Esophagus squamous epithelium (tissue), 5 donors: ENCODE measurements at places on chromosomes 3 and 15.
A peak's percentile ranks its signal among the peaks of the same experiment; 100 is the strongest.

DNA sequence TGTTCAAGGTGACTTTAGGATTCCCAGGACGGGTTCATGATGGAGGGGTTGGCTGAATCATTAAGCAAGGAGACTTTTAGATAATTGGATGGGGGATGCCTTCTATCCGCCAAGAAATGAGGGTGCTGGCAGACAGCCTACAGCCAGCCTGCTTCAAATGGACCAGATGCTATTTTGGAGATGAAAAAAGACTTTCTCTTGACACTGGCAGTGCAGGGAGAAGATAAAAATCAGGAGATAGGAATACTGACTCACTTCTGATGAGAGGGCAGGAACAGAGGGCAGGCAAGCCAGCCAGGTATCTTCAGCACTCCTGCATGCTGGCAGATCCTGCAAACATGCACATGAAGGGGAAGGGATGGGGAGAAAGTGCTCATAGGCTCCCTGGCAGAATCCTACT, 7.7 kb upstream of the SYN2 start:
- no peak overlapping the region for H3K27ac ChIP-seq
- no peak for DNase-seq
- no peaks in the 10 kb centered on the region for H3K4me1 ChIP-seq
- no peak overlapping the region for H3K4me3 ChIP-seq

GRCh38 chr3:146088840-146089239, 72.1 kb downstream of the PLOD2 start:
- no peaks in the 10 kb centered on the region for H3K36me3 ChIP-seq
- no peaks in the 10 kb centered on the region for H3K27me3 ChIP-seq
- DNase-seq = no peak
- no peak overlapping the region for H3K4me3 ChIP-seq
- no peaks in the 10 kb centered on the region for H3K4me1 ChIP-seq

DNA sequence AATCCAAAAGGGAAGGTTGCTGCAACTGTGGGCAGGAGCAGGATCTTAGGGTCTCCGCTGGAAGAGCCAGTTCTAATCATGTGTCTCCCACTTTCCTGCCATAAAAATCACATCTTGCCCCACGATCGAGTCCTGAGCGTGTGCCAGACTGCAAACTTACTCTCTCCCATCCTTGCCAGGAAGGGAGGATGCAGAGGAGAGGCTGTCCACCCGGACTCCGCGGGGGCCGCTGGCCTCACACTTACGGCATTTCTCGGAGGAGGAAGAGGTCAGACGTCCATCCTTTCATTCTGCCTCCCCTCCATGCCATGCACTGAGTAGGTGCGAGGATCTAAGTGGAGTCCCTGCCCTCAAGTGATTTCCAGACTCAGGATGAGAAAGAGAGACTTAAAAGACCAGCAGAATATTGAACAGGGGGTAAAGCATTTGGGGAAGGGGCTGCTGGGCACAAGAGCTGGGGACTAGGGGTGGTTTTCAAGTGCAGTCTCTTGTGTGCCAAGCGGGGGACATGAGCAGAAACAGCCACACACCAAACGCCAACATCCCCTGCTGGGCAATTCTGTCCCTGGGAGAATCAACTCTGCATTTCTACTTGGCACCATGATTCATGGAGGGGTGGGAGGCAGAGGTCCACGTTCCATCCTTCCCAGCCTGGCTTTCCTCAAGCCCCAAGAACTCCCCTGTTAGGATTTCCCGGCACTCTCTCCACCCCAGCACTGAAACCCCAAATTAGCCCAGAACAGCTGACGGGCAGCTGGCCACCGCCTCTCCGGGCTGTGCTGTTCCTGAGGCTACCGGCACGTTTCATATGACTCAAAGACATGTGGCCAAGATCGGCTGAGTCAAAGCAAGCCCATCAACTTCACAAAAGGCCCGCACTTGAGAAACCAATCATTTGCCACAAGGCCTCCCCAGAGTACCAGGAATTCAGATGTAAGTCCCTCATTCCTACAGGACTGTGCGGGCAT, 11.6 kb downstream of the OXTR start:
- no peak for DNase-seq
- no peaks in the 10 kb centered on the region for H3K36me3 ChIP-seq
- no peak overlapping the region for H3K27ac ChIP-seq

- DNase-seq = no peak
- H3K36me3 ChIP-seq = no peaks in the 10 kb centered on the region
- no peaks in the 10 kb centered on the region for H3K27me3 ChIP-seq
- H3K4me3 ChIP-seq = no peak overlapping the region
- no peak overlapping the region for H3K27ac ChIP-seq
- H3K4me1 ChIP-seq = no peaks in the 10 kb centered on the region
Observed at GRCh38 chr3:118476885-118477618, 557.6 kb downstream of the IGSF11 start.

DNA sequence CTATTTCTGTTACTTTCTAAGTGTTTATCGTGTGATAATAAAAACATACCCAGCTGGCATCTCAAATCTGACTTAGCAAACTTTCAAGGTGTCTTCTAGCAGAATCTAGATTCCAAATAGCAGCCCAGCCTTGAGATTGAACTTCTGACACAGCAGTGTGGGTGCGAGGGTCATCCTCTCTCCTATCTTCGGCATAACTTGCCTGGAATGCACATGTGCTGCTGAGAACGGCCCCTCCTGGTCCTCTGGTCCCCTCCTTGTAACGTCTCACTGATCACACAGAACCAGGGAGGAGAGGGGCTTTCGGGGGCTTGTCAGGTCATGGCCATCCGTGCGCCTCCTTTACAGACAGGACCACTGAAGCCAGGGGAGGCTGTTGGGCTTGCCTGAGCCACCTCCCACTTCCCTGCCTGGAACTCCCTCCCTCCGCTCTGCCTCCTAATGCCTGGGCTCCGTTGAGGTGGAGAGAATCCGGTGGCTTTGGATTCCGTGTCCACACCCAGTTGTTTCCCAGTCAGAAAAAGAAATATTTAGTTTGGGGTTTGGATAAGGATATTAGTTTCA, 344.4 kb upstream of the C2CD4B start:
- no peaks in the 10 kb centered on the region for H3K36me3 ChIP-seq
- no peak for DNase-seq
- H3K4me3 ChIP-seq = no peak overlapping the region
- H3K4me1 ChIP-seq = peaks cover 17% of the 10 kb centered on the region
- no peak overlapping the region for H3K27ac ChIP-seq

DNA sequence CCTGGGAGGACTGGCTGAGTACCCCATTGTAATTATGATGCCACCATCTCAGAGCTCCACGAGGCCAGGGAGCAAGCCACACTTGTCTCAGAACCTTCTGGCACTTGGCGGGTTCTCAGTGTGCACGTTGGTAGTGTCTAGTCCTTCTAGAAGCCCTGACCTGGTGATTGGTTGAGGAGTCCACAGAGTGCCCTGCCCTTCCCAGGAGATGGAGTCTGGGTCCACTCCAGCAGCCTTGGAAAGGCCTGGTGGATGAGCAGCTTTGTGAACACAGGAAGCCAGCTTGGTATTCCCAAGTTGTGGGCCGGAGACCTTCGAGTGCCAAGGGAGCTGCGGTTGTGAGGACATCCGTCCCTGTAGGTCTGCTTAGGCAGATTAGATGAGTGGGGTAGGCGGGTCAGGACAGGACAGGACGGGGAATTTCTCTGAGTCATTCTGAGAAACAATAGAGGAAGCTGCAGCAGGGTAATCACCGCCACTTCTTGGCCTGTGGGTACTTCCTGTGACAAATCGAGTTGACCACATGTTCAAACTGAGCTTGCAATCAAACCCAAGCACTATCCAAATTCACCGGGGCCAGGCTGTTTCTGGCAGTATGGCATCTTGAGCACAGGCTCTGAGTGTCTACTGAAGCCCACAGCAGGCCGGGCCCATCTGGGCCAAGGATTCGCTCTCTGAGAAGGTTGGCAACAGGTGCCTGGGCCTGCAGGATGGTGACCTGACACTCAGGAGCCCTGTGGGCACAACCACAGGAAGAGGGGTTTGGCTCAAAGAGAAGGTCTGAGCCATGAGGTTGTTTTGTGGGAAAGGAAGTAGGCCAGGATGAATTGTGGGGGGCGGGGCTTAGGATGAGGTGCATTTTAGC, 71.5 kb upstream of the PLXNA1 start:
- peak overlapping the region; percentile 74 for H3K27ac ChIP-seq
- peak; percentile 44 for DNase-seq
- no peaks in the 10 kb centered on the region for H3K27me3 ChIP-seq
- H3K4me1 ChIP-seq = peaks cover 24% of the 10 kb centered on the region

GRCh38 chr15:26504009-26504408, 268.9 kb downstream of the GABRB3 start:
- DNase-seq = no peak
- H3K36me3 ChIP-seq = no peaks in the 10 kb centered on the region
- no peaks in the 10 kb centered on the region for H3K4me1 ChIP-seq
- H3K27ac ChIP-seq = no peak overlapping the region
- H3K4me3 ChIP-seq = no peak overlapping the region
- no peaks in the 10 kb centered on the region for H3K27me3 ChIP-seq

DNA sequence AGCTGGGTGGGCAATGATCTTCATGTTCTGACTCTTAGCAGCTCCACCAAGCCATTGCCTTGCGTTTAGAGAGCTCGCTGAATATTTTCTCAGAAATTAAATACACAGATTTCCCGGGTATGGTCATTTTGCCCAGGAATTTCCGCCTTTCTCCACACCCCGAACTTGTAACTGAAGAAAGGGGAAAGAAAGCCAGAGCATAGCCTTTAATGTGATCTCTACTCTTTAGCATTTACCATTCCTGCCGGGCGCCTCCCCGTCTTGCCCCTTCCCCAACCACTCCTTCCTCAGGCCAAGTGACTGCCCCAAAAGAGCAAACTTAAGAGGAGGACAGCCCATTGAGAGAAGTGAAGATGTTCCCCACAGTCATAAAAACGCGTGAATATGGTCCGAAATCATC, 53.1 kb downstream of the LMCD1 start:
- H3K36me3 ChIP-seq = peaks cover 4% of the 10 kb centered on the region
- H3K27ac ChIP-seq = peak overlapping the region; percentile 54
- peaks cover 16% of the 10 kb centered on the region for H3K4me1 ChIP-seq
- no peak overlapping the region for H3K4me3 ChIP-seq
- no peak for DNase-seq
- no peaks in the 10 kb centered on the region for H3K27me3 ChIP-seq

DNA sequence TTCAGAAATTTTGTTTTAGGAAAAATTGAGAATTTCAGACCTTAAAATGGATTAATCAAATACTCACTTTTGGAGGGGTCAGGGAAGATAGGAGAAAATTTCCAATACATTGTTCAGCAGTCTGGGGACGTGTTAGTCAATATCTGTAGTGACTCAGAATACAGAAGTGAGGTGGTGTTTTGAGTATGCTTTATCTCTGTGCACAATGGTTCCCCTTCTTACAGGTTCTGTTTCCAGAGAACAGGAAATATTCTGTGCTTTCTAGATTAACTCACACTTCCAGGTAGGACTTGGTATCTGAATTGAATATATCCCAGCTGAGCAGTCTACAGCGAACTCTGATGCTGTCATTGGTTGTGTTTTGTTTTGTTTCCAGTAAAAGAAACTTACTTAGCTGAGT, 30.7 kb upstream of the CCDC54 start:
- no peaks in the 10 kb centered on the region for H3K36me3 ChIP-seq
- H3K27me3 ChIP-seq = no peaks in the 10 kb centered on the region
- DNase-seq = no peak
- H3K4me1 ChIP-seq = no peaks in the 10 kb centered on the region

DNA sequence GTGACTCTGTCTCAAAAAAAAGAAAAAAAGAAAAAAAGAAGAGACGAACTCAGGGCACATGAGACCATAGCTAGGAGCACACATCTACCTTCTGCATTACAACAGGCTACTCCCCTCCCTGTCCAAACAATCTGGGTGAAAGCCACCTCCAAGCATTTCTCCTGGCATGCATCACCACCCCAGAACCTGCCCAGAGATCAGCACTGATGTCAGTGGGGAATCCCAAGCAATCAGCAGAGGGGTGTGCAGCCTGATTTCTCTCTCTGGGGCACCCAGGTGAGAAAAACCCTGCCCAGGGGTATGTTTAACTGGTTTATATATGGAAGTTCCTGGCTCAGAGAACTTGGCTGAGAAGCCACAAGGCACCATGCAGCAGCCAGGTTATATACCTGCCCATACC, 59.4 kb downstream of the CDC25A start:
- H3K4me3 ChIP-seq = no peak overlapping the region
- no peaks in the 10 kb centered on the region for H3K27me3 ChIP-seq
- H3K27ac ChIP-seq = no peak overlapping the region
- no peak for DNase-seq

DNA sequence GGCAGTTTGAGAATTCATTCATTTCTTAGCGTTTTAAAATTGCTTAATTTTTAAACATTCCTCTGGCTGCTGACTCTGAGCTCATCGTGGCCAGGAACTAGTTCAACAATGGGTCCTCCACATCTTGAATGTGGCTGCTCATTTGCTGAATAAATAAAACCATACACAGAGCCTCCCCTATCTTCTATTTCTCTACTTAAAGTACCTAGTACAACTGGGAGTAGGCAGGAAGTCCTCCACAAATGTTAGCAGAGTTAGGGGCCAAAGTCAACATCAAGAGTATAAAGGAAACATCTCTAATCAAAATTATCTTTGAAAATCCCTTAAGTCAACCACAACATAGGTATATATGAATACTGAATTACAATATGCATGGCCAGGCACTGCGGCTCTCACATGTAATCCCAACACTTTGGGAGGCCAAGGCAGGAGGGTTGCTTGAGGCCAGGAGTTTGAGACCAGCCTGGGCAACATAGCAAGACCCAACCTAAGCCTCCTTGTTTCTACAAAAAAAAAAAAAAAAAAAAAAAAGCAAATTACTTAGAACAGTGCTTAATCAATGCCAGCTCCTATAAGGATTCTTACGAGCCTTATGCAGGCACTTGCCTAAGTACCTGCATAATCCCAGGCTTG, 57.5 kb upstream of the LMOD3 start:
- no peaks in the 10 kb centered on the region for H3K27me3 ChIP-seq
- peaks cover 33% of the 10 kb centered on the region for H3K4me1 ChIP-seq
- H3K4me3 ChIP-seq = no peak overlapping the region
- peaks cover 2% of the 10 kb centered on the region for H3K36me3 ChIP-seq

DNA sequence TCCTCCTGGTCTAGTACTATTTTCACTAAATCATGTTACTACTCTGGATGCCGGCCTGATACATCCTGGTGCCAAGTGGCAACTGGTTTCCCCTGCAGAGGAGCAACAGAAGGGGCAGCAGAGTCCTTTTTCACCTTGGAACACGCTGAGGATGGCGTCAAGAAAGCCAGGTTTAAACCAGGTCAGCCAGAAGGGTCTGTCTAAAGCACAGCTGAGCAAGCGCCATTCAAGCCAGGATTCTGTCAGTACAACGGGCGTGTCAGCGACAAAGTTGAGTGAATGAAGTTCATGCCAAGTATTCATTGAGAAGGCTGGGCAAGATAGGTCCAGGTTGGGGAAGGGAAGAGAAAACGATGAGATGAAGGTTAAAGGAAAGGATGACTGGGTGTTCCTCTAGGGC, 88.2 kb downstream of the FBN1 start:
- no peak overlapping the region for H3K27ac ChIP-seq
- no peak for DNase-seq
- H3K4me3 ChIP-seq = no peak overlapping the region
- no peaks in the 10 kb centered on the region for H3K36me3 ChIP-seq
- peaks cover 4% of the 10 kb centered on the region for H3K4me1 ChIP-seq

DNA sequence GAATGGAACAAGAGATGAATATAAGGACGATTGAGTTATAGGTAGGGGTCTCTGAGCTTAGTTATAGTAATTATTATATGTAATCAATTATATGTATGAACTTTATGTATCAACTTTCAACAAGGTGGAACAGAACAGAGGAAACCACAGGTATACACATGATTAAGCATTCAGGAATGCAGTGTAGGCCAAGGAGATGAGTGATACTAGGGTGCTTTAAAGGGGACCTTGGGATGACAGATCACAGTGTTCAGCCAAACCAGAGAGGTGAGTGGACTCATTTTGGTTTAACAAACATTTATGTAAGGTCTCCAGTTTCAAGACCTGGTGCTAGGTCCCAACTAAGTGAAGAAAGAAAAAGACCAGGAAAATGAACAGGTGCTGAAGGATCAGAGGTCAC, 895.5 kb downstream of the ROBO2 start:
- H3K36me3 ChIP-seq = no peaks in the 10 kb centered on the region
- H3K4me1 ChIP-seq = no peaks in the 10 kb centered on the region
- no peak overlapping the region for H3K4me3 ChIP-seq
- no peak overlapping the region for H3K27ac ChIP-seq
